ENCODE measurements at places on chromosomes 6 and 20.

DNA sequence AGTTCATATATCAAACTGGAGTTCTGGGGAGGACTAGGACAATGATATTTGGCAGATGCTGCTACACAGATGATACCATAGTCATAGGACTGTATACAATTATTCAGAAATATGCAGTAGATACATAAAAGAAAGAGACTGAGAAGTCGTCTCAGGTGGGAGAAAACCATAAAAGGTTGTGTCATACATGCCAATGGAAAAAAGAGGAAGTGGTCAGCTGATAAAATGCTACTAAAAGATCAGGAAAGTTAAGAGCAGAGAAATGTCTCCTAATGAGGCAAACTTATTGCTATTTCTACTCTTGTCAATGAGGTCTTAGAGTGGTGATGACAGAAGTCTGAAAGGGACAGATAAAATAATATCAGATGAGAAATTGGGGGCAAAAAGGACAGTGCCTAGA, 407.6 kb downstream of the COL12A1 start:
- DNase-seq: no peak

DNA sequence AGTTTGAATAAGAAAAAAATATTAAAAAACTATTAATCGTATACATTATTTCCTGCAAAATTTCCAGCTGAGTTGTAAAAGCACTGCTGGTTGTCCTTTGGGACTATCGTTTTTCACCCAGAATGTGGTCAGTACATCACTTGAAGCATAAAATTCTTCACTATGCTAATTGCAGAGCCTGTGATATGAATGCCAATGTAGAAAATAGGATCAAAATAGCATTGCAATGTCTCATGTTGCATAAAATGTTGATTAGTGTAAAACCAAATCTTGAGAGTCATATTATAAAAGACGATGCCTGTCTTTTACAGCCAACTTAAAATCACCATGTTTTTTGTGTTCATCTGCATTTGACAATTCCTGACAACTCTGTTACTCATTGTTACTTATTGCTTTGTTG, 207.7 kb downstream of the MMUT start:
- DNase-seq: no peak

- no peak for DNase-seq
Measured at GRCh38 chr6:82750556-82750955, 315.1 kb downstream of the UBE3D start.

DNA sequence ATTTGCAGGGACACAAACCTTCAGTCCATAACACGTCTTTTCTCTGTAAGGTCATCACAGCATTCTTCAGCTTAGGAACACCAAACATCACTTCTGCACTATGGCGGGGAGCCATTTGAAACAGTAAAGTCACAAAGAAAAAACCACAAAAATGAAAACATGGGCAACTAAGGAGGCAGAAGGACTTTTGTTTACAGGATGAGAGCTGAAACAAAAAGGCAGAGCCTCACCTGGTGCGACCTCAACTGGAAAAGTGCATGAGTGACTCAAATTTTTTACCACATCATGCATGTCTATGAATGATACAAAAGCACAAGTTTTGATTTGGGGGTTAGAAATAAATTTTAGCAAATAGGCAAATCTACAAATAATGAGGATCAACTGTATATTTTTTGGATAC, 68.2 kb upstream of the TNFAIP3 start:
- no peak for DNase-seq

DNA sequence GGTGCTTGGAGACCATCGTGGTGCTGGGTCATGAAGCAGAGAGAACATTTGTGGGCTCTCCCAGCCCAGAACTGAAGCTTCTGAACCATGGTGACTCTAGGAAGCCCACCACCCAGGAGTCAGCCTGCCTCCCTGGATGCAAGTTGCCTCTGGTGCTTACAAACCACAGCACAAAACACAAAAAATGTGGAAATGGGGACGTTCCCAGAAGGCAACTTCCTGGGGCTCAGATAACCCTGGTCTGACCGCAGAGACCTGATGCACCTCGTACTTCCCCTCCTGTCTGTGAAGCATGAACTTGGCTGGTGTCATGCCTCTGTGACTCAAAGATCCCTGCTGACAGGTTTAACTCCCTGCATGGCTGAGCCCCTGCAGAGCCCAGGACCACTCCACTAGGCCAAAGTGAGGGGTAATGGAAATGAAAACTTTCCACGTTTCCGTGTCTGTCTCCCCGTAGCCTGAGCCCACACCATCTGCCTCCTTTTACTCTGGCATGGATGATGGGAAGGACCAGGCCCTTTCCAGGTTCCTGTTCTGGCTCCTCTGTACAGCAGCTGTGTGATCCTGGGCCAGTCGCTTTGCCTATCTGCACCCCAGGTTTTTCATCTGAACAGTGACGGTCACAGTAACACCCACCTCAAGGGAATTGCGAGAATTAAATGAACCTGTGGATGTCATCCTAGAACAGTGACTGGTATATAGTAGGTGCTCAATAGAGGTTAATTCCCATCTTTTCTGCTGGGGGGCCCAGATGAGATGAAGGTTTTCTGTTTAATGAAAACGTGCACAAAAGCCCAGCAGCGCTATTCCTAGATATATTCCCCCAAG, 57.7 kb downstream of the PPP1R16B start:
- no peak for DNase-seq

DNA sequence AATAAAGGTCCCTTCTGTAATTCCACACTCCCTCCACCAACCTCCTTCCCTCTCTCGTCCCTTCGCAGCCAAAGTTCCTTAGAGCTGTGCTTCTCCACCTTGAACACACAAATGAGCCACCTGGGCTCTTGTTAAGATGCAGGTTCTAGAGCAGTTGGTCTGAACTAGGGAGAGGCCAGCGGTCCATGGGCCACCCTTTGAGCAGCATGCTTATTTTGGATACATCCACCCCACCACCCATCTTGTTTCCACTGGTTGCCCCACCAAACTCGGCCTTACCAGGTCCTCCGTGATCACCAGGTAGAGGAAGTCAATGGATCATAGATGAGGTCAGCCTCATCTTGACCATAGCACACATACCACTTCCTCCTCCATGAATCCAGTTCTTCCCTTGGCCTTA, 7.3 kb upstream of the BPIFA2 start:
- no peak for DNase-seq

DNA sequence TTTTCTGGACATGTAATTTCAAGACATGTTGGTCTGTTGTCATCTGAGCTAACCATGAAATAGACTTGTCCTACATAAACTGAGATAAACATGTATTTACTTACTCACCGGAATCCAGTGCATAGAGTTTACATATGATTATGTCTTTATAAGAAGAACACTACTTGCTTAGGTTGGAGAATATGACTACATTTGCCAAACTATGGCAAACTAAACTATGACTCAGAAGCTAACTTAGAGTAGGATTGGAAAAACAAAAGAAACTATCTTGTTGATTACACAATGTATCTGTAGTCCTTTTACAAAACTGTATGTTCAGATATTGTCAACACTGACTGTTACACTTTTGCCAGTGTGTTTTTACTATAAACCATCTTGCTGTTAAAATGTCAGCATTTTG, 113.3 kb downstream of the CRYBG1 start:
- DNase-seq: no peak

DNA sequence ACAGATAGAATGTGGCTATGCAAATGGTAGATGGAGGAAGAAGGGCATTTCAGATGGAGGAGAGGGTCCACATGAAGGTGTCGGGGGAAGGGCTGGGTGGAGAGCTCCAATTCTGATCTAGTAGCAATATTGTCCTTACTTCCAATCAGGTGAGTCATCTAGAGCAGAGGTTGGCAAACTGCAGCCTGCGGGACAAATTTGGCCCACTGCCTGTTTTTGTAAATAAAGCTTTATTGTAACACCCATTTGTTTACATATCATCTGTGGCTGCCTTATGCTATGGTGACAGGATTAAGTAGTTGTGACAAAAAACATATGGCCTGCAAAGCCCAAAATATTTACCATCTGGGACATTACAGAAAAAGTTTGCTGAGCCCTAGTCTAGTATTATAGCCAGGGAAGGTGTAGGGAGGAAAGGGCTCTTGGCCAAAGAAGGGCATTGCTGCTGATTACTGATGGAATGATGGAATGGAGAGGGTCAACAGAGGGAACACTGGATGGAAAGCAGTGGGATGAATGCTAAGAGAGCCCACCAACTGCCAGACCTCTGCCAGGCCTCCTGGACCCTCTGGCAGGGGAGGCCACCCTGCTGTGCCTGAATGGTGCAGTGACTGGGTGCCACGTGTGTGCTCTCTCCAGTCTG, 79.8 kb downstream of the SLC22A23 start:
- no peak for DNase-seq

- DNase-seq: no peak
Measured at GRCh38 chr20:54355631-54356280, 119.6 kb upstream of the DOK5 start.

- DNase-seq: peak; percentile 66
Measured at GRCh38 chr6:139030228-139030963, 1.9 kb downstream of the ABRACL start.

DNA sequence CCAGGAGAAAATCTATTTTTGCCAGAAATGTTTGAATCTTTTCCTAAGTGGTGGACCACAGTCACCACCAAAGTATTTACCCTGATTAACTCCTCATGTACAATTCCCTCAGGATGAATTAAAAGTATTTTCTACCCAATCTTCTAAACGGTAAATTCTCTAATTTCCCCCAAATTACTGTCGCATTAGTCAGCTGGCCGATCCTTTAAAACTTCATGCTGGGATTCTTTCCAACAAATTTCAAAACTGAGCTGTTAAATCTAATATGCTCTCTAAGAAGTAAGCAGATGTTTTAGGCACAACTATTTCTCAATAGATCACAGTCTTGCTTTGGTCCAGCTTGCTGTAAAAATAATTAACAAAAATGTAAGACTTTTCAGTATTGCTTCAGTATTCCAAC, 447.2 kb downstream of the FRK start:
- no peak for DNase-seq

GRCh38 chr20:62217913-62218773, 1.9 kb downstream of the HRH3 start:
- DNase-seq: no peak

DNA sequence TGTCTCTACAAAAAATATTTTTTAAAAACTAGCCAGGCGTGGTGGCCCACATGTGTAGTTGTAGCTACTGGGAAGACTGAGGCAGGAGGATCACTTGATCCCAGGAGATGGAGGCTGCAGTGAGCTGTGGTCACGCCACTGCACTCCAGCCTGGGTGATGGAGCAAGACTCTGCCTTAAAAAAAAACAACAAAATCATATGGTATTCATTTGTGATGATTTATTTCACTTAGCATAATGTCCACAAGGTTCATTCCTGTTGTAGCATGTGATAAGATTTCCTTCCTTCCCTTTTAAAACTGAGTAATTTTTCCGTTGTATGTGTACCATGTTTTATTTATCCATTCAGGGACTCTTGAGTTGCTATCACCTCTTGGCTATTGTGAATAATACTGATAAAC, 26.2 kb downstream of the TMEM170B start:
- no peak for DNase-seq

DNA sequence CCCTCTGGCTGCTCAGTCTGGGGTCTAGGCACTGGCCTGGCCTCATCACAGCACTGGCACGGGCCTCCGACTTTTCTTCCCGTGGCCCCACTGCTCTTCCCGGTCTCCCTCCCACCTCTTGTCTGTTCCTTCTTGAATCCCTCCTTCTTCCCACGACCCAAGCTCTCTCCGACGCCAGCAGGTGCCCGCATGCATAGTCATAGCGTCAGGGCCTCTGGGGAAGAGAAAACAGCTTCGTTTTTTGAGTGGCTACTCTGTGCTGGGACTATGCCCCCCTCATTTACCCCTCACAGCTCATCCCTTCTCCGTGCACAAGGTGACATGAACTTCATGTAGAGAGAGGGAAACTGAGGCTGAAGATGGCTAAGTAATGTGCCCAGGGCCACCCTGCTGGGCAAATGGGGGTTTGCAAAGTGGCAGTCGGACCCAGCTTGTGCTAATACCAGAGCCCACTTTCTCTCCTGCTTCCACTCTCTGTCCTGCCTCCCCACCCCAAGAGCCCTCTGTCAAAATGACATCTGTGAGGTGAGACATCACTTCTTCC, 59.2 kb downstream of the SYNJ2 start:
- DNase-seq: no peak

DNA sequence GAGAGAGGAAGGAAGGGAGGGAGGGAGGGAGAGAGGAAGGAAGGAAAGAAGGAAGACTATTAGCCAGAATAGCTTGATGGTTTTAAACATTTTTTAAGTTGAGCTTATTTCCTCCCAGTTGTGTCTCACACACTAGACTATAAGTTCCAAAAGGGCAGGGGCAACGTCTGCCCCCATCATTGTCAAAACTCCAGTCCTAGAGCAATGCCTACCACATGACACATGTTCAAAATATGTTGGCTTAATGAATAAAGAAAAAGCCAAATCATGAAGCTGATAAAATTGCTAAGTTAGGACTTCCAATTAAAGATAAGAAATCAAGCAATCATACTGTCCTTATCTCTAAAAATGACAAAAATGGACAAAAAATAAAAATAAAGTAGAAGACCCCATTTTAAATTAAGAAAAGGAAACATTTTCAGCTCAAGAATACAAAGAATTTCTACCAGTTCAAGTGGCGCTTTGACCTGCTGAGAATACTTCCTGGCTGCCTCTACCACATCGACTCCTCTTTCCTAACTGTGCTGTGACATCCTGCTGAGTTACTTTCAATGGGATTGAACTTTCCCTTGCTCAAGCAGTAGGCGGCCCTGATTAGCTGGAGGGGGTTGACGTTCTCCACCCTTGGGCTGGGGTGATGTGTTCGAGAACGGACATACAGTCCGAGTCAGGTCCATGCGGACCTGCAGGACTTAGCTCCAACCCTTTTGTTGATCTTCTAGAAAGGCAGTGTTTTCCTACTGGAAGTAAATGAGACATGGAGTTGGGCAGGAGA, 283.9 kb upstream of the FOXQ1 start:
- no peak for DNase-seq

GRCh38 chr20:53208110-53208832, 236.1 kb downstream of the TSHZ2 start:
- DNase-seq: no peak

DNA sequence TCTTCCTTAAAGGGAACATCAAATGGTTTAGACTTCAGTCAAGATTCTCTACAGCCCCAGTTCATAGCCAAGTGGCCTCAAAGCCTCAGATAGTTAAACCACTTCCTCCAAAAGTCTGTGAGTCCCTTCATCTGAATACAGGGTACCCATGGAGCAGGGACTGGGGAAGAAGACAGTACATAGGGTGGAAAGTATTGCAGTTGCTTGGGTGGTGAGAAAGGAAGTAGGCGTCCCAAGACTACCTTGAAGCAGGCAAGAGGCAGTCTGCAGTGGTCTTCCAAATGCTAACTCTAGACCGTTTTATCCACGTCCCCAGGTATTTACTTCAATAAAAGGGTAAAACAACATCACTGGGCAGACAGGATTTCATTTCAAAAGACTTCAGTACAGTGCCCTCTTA, 2.0 kb downstream of the FYN start:
- DNase-seq: no peak

Measured in GF-D8 (cell line).